Central memory CD8-positive, alpha-beta T cell (primary cell): ENCODE measurements at places on chromosomes 5 and 9.

- no peak for DNase-seq
Observed at GRCh38 chr5:176943816-176944215, 44.7 kb upstream of the HK3 start.

DNA sequence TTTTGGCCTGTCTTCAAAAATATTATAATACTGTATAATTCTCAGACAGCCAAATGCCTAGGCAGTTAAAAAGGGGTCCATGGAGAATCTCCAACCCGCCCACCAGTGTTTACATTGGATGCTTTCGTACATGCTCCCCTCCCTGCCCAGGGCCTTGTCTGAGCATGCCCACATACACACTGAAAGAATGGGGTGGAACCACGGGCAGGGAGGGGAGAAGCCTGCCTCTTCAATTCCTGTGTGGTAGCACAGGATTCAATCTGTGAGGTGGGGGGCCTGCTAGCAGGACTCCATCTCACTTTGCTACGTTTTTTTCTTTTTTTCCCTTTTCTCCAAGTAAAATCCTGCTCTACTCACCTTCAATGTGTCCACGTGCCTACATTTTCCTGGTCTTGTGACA, 314.7 kb upstream of the GRAMD2B start:
- no peak for DNase-seq

DNA sequence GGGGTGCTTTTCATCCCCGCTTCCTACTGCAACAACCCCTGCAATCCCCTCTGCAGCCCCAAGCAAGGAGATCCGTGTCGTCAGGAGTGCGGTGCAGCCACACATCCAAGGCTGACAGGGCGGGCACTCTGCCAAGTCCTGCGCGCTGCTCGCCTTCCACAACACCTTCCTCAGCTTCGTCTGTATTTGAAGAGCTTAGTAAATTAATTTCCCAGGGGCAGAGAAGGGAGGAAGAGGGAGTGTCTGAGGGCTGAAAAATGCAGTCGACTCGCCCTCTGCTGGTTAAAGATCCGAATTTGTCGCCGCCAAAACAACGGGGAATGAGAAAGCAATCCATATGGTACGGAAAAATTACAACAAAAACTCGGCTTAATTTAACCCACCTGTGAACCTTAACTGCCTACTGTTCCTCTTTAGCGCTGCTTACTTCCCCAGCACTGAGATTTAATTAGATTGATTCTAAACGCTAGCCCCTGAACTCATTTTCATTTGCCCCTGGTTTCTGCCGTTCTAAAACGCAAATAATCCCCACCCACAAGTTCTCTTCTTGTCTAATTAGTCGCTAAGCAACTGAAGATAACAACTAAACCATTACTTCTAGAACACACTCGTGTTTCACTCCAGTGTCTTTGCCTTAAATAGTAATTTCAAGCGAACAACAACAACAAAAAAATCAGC, 10.9 kb upstream of the PCDHB1 start:
- DNase-seq, result no peak

DNA sequence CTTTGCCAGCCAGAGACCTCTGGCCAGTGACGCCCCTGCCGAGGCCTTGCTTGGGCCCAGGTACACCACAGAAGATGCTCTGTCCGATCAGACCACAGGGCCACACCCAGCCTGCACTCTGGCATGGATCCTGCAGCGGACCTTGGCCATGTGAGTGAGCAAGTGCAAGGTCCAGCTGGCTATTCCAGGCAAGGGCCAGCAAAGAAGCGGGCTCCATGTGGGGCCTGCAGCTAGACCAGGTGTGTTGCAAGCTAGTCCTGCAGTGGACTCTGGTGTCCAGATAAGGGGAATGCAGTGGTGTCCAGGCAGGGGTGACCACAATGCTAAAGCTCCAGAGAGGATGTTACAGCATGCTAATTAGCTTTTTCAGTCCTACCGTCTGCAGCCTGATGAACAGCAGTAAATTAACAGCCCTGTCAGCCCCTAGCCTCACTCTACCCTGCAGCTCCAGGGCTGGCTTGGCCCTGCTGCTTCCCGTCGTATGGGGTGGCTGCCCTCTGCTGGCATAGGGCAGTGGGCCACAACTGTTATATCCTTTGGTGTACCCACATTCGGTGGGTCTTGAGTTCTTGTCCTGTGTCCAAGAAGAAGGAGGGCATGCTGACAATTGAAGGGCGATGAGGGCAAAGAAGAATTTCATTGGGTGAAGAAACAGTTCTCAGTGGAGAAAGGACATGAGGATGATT, 284.5 kb upstream of the POU5F2 start:
- DNase-seq, result no peak

DNA sequence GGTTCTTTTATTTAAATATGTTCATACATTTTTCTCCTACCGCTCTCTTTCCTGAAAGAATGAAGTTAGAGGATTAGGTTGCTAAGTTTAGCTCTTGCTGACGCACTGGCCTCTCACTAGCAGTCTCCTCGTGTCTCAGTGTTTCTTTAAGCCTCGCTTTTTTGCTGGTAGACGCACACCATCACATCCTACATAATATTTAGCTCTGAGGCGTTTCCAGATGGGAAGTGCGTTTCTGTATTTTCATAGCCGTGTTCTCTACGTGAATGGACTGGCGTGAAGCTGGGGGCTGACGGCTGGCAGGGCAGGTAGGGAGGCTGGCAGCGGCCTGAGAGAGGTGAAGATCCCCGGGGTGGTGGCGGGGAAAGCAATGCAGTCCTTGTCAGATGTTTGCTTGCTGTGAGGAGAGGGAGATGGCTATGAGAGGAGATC, 79.2 kb upstream of the SPRY4 start:
- no peak for DNase-seq

DNA sequence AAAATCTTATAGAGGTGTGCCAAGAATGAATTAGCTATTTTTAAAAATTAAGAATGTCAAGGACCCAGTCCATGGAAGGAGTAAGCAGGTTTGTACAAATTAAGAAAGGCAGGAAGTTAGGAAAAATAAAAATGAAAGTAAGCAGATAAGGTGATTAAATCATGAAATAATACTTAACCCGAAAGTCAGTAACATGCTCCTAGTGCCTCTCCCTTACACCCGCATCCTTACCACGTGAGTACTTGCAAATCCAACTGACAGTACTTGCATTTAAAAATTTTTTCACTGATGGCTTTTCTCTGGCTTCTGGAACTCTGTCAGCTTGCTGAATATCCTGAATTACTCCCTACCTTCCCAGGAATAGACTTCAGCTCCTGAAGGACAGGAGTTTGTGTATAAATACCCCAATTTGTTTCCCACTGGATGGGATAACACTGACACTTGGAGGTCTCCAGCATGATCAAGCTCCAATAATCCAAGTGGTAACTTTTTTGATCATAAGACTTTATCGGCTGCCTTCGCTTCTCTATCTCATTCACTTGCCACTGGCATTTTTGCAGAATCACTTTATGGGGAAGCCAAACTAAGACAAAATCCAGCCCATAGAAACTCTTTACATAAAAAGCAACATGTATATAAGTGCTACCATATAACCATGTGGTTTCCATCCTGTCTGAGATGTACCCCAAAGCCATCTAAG, 41.6 kb upstream of the RICTOR start:
- DNase-seq, result no peak

DNA sequence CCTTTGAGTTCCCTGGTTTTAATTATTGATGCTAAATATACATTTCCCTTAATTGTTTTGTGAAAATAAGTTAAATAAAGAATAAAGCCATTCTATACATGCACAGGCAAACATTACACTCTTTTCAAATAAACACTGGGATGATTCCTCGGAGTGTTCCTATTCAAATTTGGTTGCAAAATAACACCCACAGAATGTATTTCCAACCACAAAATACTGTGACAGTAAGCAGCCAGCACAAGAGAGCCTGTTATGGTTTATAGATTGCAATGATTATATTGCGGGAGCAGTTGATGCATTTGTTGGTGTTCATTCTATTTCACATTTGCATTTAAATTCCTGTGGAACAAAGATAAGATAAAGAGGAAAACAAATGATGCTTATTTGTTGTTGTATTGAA, 632.6 kb upstream of the WWC1 start:
- DNase-seq, result no peak

DNA sequence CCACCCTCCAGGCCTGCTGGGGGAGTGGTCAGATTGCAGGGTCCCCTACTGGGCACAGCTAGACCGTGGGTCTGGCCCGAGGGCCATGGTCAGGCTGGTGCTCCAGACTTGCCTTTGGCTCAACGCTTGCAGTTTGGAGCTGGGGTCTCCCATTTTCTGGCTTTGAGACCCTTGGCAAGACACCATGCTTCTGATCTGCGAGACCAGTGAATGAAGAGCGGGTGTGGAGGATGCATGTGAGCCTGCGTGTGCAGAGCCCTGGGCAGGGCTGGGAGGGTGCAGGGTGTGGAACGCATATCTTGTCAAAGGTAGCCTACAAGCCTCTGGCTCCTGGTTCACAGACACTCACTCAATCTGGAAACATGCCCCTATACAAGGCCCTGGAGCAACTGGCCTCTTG, 6.1 kb upstream of the MRNIP start:
- DNase-seq, result no peak

GRCh38 chr9:129875181-129875611, 39.9 kb downstream of the USP20 start:
- no peak for DNase-seq

DNA sequence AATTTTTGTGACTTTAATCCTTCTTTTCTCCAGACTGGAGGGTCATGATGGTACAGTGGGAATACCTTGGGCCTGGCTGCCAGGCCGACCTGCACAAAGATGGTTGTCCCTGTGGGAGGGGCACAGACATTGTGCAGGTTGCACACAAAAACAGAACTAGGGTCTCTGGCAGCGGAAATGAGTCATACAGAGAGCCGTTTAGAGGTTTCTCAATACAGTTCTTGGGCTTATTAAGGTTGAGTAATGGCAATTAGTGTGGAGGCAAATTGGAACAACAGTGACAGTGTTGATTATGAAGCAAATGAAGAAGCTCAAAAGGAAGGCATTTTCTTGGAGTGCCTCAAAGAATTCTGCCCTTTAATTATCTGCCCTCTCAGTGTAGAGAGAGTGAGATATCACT, 173.6 kb downstream of the TENT4A start:
- DNase-seq, result no peak

- DNase-seq, result no peak
Observed at GRCh38 chr9:136174779-136175615, 29.9 kb downstream of the LHX3 start.

DNA sequence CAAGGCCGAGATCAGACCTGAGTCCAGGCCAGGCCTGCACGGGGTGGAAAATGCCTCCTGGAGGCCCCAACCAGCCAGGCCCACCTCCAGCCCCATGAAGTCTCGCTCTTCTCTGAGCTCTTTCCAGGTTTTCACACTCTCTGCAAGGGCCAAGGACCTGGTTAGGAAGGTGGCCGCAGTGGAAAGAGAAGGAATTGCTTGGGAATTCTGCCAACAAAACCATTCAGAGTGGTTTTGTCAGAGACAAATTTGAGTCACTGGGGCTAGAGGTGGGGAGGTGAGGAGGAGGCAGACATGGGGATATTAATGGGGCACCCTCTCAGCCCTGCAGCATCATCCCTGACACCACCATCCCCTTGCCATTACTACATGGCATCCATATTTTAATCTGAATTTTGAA, 261.0 kb downstream of the ROR2 start:
- no peak for DNase-seq

GRCh38 chr5:95761771-95762651, 30.9 kb downstream of the RHOBTB3 start:
- no peak for DNase-seq

DNA sequence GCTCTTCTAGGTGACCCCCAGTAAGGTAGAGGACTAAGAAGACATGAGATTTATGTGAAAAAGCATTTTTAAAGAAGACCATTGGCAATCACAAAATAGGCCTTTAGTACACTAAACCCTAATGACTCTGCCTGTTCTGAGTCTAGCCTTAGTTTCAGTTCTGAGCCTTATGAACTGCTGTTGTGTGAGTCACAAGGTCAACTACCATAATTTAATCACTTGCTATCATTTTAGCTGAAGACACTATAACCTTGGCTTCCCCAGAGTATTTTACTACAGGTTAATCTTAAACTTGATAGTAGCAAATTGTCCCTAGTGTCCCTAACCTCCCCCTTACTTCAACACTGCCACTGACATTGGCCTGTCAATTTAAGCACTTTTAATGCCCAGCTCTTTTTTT, 34.4 kb downstream of the APC start:
- no peak for DNase-seq

DNA sequence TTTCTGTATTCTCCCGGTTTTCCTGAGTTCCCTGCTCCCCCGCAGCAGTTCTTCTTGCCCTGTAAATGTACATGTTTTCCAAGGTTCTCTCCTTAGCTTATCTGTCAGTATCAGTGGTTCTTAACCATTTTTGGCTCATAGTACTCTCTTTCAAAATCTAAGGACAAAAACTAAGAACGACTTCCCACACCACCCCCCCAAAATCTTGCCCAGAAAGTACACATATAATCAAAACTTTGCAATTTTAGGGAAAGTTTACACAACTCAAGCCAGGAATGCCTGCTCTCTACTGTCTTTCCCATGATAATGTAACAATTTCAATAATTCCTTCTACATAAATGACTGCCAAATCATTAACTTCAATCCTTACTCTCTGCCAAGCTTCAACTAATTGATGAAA, 4.5 kb downstream of the DCAF12 start:
- DNase-seq, result no peak

- no peak for DNase-seq
Observed at GRCh38 chr5:134878403-134878802, 4.2 kb downstream of the TXNDC15 start.

DNA sequence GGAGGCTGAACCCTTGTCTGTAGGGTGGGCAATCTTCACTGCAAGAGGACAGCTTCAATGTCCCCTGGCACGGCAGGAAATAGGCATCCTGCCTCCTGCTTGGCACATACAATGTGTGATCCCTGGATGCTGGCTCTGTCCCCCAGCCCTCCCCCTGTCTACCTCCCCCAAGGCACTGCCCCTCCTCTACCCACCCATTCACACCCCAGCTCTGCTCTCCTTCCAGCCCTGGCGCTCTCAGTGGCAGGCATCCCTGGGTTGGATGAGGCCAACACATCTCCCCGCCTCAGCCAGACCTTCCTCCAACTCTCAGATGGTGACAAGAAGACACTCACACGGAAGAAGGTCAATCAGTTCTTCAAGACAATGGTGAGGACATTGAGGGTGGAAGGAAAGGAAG, 24.1 kb upstream of the FOXI1 start:
- DNase-seq, result no peak

DNA sequence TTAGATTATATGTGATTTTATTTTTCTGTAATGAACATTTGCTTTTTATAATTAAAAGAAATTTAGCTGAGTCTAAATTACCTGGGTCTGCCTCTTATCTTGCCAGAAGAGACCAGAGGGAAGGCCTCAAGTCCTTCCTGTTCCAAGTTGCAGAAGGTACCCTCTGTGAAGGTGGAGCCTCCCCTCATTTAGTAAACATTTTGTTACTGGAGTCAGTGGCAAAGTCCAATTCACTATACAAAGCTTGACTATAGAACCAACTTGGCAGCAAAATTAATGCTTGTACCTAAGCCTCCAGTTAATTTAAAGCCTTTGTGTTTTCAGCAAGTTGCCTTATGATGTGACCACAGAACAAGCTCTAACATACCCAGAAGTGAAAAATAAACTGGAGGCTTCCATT, 42.8 kb upstream of the F2R start:
- DNase-seq, result no peak

GRCh38 chr9:5596173-5596572, 32.7 kb upstream of the RIC1 start:
- DNase-seq, result no peak
